Occipital lobe (tissue), 3 donors: ENCODE measurements at places on chromosomes 7 and 10. TPM values are rescaled to one million over a fixed set of nuclear protein-coding genes. Genes with fewer than 3 reads are reported as not detected.

The HYAL4 gene
- not detected for total RNA-seq

The BTRC gene
- total RNA-seq: 29.9 TPM

The PAPOLB gene
- total RNA-seq: 0.94 TPM

The FAM25G gene
- not detected for total RNA-seq

The CYP2W1 gene
- total RNA-seq: not detected

The DGKI gene
- total RNA-seq: 202 TPM
